ENCODE measurements at places on chromosomes 2 and 18.

- DNase-seq, result no peak
Observed at GRCh38 chr18:48979944-48980890, 29.5 kb upstream of the SMAD7 start.

GRCh38 chr18:13660510-13660909 is 65.8 kb downstream of the FAM210A start:
- DNase-seq, result no peak

DNA sequence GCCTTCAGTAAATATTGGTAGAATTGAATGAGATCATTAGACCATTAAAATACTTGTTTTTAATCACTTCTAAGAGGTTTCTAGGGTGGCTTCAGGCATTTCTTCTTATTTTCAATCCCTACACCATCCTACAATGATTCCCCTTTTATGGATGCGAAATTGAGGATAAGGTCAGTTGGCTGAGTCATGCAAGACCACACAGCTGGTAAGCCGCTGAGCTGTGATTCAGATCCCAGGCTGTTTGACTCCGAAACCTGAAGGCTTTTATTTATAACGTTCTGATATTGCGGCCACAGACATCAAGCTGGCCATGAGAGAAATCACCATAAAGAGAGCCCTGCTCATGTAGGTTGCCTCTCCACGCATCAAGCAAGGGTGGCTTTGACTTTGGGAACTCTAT is 133.4 kb downstream of the VAPA start:
- no peak for DNase-seq

- no peak for DNase-seq
Observed at GRCh38 chr18:74006143-74006542, 141.5 kb downstream of the FBXO15 start.

DNA sequence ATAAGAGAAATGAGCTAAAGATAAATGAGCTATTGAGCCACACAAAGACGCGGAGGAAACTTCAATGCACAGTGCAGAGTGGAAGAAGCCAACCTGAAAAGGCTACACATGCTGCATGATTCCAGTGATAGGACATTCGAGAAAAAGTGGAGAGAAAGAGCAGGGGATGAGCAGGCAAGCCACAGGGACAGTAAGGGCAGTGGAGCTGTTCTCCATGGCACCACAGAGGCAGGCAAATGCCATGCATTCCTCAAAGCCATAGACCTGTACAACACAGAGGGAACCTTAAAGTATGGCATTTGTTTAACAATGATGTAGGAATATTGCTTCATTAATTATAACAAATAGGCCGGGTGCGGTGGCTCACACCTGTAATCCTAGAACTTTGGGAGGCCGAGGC is 36.5 kb upstream of the ZNF236 start:
- no peak for DNase-seq

DNA sequence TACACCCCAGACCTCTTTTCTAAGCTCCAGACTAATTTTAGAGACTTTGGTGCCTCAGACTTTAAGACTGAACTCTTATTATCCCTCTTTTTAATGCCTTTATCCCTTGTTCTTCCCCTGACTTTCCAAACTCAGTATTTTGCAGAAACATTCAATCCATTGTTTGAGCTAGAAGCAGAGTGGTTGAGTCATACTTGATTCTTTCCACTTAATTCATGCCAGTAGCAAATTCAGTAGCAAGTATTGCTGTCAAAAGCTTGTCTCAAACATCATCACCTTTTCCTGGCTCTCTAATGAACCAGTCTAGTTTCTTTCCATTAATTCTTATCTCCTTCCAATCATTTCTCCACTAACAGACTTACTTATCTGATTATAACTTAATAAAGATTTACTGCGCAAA is 699.7 kb upstream of the ZNF804A start:
- DNase-seq, result no peak

GRCh38 chr2:151904807-151905206 is 76.6 kb upstream of the ARL5A start:
- DNase-seq, result no peak

DNA sequence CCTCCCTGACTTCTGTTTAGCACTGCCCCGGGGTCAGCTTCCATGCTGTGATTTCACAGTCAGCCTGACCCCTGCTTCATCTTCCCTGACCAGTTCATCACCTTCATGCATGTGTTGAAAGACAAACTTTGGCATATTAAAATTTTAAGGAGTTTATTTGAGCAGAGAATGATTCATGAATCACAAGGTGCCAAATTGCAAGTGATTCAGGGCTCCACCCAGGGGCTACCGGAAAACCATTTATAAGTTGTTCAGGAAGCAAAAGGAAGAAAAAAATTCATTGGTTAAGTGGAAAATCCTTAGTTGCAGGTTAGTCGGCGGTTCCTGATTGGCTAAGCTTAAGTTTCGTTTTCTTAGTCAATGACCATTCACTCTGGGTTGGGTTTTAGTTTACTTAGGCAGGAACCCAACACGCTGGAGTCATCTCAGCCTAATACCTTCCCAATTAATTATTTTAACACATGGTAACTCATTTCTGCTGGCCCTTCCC is 10.6 kb downstream of the IL1F10 start:
- DNase-seq, result no peak

- DNase-seq, result no peak
Observed at GRCh38 chr2:42324949-42325348, 36.1 kb downstream of the COX7A2L start.

DNA sequence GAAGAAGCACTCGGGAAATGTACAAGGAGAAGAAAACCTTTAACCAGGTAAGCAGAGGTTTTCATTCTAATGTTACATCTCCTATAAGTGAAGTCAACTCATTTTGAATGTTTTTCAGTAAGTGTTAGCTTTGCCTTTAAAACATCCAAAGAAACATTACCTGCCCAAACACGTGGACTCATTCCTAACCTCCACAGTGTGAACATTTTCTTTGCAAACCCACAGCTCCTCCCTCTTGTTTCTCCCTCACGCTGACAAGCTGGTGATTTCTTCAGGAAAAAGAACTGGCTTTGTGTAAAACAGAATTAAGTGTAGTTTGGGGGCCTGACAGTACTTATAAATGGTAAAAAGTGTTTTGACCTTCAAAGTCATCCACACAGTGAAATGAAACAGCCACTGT is 72.5 kb downstream of the MTCL1 start:
- DNase-seq, result no peak

DNA sequence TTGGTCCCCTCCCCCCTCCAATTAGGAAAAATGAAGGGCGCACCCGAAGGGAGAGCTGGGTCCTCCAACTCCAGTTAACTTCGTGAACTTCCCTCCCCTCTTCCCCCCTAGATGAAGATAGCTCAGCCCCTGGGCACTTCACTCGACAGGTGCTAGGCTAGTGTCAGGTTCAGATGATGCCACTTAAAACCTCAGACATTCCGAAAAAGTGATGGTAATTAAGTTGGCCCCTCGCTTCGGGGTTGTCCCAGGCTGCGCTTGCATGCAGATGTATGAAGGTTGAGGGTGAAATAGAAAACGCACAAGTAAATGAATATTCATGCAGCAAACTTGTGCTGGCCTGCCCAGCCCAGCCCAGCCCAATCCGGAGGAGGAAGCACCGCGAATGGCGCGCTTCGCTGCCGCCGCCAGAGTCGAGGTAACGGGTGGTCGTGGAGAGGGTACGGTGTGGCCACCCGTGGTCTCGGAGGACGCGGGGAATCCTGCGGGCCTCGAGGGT is 3.0 kb upstream of the GBX2 start:
- DNase-seq, result no peak

- DNase-seq, result no peak
Observed at GRCh38 chr2:224155371-224155770, 116.3 kb upstream of the SERPINE2 start.

DNA sequence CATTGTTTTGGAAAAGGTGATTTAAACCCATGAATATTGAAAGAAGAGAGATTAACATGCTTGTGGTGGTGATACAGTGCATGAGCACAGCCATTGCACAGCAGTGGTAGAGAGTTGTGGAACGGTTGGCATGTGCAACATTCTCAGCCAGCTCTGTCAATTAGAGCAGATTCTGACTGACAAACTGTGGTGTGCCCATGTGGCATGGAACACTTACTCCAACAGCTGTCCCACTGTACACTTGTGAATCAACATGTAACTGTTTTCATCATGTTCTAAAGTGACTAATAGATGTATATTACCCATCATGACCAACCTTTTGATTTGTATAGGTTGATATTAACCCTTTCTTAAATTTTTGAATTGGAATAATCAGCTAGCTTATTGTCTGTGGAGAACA is 55.6 kb downstream of the PKP4 start:
- no peak for DNase-seq

GRCh38 chr18:42564761-42565160 is 550.7 kb downstream of the RIT2 start:
- DNase-seq, result no peak

DNA sequence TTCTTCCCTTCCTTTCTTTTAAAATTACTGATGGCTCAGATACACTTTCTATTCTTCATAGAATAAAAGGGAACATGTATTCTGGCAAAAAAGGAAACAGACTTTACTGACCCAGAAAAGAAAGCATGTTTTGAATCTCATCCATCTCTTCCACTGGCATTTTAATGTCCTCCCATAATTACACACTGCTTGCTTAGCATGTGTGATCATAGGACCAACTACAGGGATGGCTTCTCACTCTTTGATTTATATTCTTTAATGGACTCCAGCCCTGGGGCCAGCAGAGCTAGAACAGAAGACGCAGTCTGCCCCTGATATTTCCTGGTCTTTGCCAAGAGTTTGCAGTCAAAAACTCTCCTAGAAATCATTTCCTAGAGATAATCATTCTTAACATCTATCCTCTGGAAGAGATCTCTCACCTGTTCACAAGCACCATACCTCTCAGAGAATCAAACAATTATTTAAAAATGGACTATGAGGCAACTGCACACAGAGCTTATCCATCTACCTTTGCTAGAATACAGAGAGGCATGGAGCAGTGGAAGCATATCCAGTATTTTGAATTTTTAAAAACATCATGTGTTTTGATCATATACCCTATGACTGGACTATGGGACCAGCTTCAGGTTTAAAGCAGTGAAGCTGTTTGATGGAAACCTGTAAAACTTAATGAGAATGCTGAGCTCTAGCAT is 429.1 kb downstream of the NRXN1 start:
- no peak for DNase-seq

DNA sequence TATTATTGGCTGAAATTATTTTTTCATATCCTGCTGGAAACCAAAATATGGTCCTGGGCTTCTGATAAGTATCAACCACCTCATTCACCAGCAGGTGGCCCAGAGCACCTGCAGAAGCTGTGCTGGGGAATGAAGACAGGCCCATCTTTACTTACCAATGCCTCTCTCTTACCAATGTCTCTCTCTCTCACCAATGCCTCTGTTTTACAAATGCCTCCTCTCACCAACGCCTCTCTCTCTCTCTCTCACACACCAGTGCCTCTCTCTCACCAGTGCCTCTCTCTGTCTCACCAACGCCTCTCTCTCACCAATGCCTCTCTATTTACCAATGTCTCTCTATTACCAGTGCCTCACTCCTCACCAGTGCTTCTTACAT is 2.3 kb upstream of the MAL start:
- DNase-seq, result no peak

DNA sequence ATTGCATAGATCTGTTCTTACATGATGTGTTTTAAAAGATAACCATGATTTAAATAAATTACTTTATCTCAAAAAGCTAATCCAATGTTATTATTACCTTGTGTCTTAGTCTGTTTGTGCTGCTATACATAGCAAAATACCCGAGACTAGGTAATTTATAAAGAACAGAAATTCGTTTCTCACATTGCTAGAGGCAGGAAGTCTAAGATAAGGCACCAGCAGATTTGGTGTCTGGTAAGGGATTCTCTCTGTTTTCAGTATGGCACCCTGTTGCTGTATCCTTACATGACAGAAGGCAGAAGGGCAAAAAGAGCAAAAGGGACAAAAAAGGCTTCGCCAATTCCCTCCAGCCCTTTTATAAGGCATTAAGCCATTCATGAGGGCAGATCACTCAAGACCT is 533.9 kb downstream of the PARD3B start:
- DNase-seq, result no peak

DNA sequence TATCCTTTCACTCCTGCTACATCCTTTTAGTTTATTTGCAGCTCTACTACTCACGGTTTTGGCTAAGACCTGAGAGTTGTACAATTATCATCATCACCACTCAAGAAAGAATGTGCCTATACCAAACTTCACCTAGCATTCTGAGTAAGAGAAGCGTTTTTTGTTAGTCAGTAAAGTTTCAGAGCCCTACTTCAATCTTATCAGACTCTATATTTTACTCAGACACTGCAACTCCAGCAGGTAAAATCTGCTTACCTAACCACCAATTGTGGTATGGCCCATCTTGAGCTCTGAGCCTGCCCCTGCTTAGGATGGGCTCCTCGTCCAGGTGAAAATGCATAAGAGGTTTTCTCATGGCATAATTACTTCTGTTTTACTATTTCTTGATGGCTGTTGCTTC is 37.1 kb downstream of the ICOS start:
- DNase-seq, result no peak

DNA sequence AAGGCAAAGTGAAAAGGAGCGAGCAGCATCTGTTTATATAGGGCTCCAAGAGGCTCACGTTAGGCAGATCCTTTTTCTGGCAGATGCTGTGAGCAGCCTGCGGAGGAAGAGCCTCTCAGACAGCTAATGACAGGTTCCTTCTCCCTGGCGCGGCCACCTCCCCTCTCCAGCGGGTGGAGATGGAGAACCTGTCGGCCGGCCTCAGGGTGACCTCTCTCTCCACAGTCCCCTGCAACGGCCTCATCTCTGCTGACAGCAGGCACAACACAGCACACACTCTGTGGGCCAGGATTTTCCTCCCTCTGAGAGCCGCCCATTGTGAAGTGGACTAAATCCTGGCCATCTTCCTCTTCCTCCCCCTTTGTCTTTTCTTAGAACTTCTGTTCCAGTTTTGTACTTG is 119.8 kb downstream of the PRKCE start:
- no peak for DNase-seq

- no peak for DNase-seq
Observed at GRCh38 chr2:20103530-20103929, 52.1 kb upstream of the LAPTM4A start.

DNA sequence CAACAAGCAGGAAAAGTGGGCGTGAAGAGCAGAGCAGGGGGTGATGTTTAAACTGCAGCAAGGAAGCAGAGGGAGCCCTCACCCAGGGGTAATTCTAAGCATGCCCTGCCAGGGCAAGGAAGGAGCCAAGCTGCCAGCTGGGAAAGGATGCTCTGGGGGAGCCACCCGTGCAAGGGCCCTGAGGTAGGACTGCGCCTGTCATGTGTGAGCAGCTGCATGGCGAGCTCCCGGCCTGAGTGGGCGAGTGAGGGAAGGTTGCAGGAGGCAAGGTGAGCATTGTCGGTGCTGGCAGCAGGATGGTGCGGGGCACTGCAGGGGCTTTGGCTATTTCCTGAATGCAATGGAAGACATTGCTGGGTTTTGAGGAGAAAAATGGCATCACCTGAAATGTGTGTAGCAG is 107.2 kb downstream of the COPS8 start:
- DNase-seq, result no peak

DNA sequence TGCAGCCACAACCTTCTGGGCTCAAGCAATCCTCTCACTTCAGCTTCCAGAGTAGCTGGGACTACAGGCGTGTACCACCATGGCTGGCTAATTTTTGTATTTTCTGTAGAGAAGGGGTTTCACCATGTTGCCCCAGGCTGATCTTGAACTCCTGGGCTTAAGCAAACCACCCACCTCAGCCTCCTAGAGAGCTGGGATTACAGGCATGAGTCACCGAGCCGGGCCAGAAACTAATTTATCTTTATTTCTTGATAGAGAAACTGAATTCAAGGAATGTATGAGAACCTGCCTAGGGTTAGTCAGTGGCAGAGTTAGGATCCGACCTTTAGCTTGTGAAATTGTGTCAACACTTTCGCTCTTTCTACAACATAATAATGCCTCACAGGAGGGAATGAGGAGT is 19.3 kb upstream of the ITGAV start:
- DNase-seq, result no peak

GRCh38 chr2:81853341-81853740 is 1548.8 kb upstream of the LRRTM1 start:
- peak; percentile 11 for DNase-seq

GRCh38 chr2:15965564-15966019 is 25.2 kb downstream of the MYCN start:
- no peak for DNase-seq

Measured in fibroblast of skin of left biceps (primary cell).